ENCODE measurements at places on chromosomes 5 and 9.

- no peak for DNase-seq
Observed at GRCh38 chr5:145408048-145408341, 427.1 kb downstream of the PRELID2 start.

DNA sequence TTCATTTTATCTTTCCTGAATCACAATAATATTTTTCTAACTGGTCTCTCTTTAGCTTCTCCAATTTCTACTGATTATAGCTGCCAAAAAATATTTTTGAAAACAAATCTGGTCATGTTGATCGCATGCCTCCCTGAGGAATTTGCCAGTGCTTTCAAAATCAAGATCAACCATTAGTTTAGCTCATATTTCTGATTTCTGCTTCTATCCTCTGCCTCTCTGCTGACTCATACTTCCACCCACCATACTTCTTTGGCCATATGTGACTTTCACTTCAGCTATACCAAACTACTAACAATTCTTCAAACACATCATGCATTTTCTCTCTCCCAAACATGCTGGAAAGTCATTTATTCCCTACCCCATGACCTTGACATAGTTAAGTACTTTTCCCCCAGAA, 636.5 kb downstream of the TLE1 start:
- DNase-seq = no peak

DNA sequence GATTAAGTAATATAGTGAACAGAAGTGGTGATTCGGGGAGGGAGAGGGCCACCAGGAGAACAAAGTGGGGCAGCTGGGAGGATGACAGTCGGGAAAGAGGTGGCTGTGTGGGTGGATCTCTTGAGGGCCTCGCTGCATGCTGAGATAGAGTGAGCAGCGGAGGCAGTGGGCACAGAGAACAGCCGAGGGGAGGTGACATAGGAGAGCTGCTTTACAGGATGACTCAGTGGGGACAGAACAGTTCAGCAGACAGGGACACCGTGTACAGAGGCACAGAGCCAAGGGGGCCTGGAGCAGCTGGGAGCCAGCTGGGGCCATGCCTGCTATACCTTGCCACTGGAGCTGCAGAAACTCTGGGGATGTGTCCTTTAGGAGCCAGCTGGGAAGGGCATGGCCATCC, 273.9 kb downstream of the GADD45G start:
- DNase-seq = no peak

- no peak for DNase-seq
Observed at GRCh38 chr5:72647806-72648205, 140.6 kb upstream of the ZNF366 start.

- no peak for DNase-seq
Observed at GRCh38 chr9:82480921-82481320, 492.3 kb downstream of the SPATA31D1 start.

DNA sequence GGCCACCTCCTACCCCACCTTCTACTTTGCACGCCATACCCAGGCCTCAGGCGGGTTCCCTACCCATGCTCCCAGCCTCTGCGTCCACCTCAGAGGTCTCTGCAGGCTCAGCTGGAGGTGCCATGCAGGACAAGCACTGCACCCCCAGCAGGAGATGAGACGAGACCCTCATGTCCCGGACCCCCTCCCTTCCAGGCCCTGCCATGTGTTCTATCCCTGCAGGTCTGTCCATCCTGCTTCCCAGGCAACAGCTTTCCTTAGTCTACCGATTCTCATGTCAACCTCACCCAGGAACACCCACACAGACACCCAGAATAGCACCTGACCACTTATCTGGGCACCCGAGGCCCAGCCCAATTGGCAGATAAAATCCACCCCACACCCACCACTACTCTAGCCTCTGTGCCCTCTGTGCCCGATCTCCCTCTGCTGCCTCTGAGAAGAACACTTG, 52.1 kb downstream of the SEMA4D start:
- DNase-seq = no peak

DNA sequence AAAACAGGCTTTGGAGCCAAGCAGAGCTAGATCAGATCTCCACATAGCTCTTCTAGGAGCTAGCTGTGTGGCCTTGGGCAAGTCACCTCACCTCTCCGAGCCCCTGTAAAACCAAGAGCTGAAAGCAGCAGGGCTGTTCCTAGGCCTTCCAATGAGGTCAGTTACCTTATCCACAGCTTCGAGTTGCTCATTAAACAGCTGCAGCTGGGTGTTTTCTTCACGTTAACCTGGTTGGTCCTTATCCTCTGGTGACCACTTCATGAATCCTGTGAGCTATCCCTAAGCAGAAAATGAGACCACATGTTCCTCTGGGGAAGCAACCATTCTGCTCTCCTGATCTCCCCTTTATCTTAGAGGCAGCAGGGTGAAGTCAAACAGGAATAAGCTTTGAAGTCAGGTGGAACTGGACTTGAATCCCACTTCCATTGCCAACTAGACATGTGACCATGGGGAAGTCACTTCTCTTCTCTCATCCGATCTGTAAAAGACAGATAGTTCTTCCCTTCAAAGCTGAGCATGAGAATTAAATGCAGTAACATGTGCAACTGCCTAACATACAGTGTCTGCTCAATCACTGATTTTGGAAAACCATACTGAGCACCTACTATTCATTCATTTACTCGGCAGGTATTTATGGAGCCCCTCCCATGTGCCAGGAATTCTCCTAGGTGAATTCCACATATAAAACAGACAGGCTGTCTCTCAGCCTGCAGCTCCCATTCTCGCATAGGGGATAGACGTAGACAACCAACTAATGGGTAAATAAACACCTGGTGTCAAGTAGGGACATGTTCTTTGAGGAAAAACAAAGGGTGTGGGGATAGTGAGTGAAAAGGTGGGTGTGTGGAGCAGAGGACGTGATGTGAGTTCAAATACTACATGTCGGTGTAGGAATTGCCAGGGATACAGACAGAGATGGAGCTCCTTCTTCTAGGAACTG, 111.7 kb upstream of the BOD1 start:
- no peak for DNase-seq

GRCh38 chr9:126383406-126384046, 56.9 kb downstream of the MVB12B start:
- DNase-seq = no peak

DNA sequence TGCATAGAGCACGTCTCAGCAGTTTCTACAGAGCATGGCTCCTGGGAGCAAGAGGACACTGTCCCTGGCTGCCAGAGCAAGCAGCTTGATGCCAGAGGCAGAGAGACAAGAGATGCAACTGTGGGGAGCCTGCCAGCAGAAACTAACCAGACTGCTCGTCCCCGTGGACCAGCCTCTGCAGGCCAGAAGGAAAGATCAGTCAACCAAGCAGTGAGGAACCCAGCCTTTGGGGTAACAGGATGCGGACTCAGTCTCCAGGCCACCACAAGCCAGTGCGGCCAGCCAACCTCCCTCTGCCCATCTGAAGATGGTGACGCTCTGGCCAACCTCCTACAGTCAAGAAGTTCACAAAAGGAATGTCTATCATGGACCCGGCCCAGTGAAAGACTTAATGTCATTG, 3.7 kb downstream of the SURF4 start:
- no peak for DNase-seq

DNA sequence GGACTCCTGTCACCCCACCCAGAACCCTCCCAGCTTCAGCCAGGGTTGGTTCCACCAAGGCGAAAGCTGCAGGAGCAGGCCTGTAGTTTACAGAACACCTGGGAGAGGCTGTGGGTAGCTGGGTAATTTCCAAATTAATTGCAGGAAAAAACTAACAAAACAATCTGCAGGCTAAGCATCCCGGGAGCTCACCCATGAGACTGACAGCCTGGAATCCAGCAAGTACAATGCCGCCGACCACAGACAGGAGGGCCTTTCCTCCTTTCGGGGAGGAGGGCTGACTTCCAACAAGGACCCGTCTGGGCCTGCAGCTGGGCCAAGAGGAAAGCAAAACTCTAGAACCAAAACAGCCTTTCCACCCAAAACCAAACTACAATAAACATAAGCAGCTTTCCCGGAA, 10.3 kb downstream of the FOXE1 start:
- DNase-seq = no peak

GRCh38 chr9:31248156-31248555, 1136.3 kb upstream of the ACO1 start:
- no peak for DNase-seq

- DNase-seq = no peak
Observed at GRCh38 chr5:74146796-74147195, 493.7 kb downstream of the ENC1 start.

- no peak for DNase-seq
Observed at GRCh38 chr5:139092741-139093343, 105.3 kb downstream of the SIL1 start.

GRCh38 chr9:98766586-98766985, 29.8 kb downstream of the ANKS6 start:
- DNase-seq = no peak

- DNase-seq = no peak
Observed at GRCh38 chr9:132610661-132611060, 28.3 kb downstream of the BARHL1 start.

GRCh38 chr9:115643948-115644727, 509.5 kb upstream of the PAPPA start:
- no peak for DNase-seq

DNA sequence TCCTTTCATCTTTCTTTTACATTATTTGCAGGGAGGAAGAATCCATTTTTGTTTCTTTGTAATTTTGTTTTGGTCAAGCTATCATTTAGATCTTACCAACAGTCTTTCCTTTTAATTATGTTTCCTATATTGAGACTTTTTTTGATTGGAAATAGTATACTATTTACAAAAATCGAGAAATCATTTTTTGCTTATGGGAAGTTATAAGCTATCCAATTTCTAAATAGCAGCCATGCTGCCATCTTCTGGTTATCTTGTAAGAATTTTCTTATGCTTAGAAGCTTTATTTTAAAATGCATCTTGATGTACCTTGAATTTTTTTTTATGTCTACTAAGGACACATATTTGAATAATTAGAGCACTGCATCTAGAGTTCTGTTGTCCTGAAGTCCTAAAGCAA, 821.2 kb downstream of the PTPRD start:
- DNase-seq = no peak

DNA sequence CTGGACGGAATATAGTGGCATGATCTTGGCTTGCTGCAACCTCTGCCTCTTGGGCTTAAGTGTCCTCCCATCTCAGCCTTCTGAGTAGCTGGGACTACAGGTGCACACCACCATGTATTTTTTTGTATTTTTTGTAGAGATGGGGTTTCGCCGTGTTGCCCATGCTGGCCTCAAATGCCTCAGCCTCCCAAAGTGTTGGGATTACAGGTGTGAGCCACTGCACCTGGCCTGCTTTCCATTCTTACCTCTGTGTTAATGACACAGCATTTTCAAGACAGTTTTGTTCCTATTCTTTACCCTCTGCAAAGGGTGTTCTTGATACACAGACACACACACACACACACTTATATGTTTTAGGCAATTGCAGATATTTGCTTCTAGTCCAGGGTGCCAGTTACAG, 113.3 kb downstream of the LRRC70 start:
- DNase-seq = no peak

GRCh38 chr5:97000391-97000790, 64.5 kb downstream of the LNPEP start:
- DNase-seq = no peak

DNA sequence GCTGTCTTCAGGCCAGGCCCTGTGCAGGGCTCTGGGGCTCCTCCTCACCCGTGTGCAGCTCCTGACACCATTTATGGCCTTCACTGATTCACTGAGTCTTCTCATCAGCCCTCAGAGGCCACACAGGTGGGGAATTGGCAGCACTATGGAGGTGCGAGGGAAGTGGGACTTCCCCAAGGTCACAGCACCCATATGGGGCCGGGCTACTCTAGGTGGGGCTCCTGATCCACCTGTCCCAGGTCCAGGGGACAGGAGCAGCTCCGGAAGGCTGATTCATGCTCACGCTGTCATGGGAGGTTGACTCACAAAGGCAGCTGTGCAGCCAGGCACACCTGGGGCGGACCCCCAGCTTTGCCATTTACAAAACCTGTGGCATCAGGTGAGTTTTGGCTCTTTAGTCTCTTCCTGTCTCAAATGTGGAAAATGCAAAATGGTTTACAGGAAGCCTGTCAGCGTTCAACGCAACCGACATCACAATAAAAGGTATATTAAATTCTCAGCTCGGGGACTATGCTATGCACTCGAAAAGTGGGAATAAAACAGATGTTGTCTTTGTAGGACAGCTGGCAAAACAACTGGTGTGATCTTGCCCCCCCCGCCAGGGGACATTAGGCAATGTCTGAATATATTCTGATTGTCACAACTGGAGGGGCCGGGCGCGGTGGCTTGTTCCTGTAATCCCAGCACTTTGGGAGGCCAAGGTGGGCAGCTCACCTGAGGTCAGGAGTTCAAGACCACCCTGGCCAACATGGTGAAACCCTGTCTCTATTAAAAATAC, 15.0 kb downstream of the NAIF1 start:
- no peak for DNase-seq

Data from stimulated activated CD8-positive, alpha-beta memory T cell treated with anti-CD3 and anti-CD28 coated beads, Interleukin-2, amount 100 ng/mL, for 1 hour (primary cell).